ENCODE measurements at places on chromosomes 5 and 9. TPM values are rescaled to one million over a fixed set of nuclear protein-coding genes. Genes with fewer than 3 reads are reported as not detected.

- peak; percentile 35 for DNase-seq
These were observed 6.5 kb upstream of the TMEM210 start for GRCh38 chr9:137178201-137178938.

DNA sequence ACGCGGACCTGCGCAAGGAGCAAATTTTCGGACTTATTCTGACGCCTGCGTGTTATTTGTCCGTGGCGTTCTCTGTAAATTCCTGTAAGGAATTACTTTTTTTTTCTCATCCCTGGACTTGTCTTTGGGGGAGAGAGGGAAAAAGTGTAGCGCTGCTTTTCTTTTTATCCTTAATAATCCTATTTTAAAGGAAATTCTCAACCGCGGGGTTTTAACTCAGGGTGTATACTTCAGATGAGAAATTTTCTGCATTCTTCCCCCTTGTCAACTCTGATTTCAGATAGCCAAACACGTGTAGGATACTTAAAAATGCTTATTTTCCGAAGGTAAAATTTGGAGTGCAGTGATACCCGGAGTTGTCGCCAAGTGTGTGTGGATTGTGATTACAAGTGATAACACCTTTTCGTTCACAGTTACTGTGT, 853 bp downstream of the DCP2 start:
- no peak for DNase-seq

DNA sequence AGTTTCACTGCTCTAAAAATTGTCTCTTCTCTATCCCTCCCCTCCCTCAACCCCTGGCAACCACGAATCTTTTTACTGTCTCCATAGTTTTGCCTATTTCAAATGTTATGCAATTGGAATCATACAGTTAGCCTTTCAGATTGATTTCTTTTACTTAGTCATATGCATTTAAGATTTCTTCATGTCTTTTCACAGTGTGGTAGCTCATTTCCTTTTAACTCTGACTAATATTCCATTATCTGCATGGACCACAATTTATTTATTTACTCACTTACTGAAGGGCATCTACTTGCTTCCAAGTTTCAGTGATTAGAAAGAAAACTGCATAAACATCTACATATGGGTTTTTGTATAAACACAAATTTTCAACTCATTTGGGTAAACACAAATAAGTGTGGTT, 372.3 kb downstream of the CDH18 start:
- DNase-seq, result no peak

DNA sequence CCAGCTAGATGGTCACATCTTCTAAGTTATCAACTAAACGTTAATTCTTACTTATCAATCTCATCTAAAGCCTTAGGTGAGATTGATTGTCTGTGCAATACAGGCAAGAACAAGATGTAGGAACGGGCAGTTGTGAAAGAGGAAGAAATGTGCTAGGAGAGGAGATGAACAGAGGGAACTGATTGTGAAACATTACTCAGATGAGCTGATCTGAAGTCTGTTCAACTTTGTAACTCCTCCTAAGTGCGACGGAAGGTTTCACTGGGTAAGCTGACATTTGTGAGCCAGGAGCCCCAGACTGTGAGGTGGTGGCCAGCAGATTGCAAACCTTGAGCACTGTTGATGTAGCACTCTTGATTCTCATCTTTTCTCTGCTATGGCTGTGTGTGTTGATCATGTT, 204.1 kb downstream of the CD180 start:
- no peak for DNase-seq

GRCh38 chr9:136996361-136997292, at the start of gene CLIC3:
CLIC3 (minus strand) TSS chr9:136996568; CDS start chr9:136996543, 25 bp downstream.
- DNase-seq, result peak; percentile 95

DNA sequence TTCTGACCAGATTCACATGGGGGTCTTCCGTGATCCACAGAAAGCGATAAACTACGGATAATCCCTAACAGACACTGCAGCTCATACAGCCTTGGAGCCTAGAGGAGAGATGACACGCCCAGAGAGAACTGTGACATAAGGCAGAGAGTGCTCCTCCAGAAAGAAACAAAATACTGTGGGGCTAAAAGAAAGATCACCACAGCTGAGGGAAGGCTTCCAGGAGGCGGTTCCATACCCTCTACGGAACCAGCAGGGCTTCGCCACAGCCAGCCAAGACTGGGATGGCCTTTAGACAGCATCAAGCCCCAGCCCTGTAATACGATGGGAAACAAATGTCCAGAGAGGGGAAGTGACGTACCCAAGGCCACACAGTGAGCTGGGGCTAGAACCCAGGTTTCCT, 19.3 kb downstream of the GPX3 start:
- no peak for DNase-seq

PCDHGB5 gene
- not detected for total RNA-seq

DNA sequence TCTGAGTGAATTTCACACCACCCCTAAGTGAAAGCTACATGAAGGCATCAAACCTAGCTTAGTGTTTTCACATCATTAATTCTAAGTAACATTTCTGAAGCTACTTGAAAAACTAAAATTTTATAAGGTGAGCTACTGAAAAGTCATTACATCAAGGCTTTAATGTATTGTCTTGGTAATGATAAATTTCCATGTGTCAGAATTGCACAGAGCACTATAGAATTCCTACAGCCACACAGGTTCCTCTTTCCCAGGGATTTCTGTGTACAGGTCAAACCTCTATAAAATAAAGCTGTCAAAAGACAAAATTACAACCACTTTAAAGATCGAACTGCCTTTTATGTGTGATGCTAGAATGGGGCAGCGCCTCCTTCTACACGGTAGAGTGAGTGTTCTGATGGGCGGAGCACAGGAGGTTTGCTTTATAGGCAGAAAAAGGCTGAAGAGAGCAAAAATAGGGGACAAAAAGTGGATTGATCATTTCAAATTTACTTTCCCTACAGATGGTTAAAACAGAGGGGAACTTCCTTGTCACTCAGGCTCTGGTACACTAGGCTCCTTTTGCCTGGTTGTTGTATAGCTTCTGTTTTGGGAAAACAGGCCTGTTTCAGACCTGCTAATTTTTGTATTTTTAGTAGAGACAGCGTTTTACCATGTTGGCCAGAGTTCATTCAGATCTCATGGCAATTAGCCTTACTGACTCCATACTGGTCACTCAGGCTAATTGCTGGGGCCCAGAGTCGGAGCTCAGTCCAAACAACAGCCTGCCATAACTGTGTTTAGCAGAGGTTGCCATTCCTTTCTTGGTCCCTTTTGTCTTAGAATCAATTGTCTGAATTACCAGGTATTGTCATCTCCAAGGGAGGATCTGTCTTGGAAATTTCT, 102.5 kb upstream of the BASP1 start:
- no peak for DNase-seq

MED27 gene
- total RNA-seq, result 28.4 TPM

MYORG gene
- 3.1 TPM for total RNA-seq

GRCh38 chr5:66551338-66551737, 44.9 kb upstream of the MAST4 start:
- DNase-seq, result no peak

GRCh38 chr5:136230176-136230575, 37.2 kb upstream of the SMIM32 start:
- DNase-seq, result no peak

DAPK1 gene
- total RNA-seq, result 100 TPM

DNA sequence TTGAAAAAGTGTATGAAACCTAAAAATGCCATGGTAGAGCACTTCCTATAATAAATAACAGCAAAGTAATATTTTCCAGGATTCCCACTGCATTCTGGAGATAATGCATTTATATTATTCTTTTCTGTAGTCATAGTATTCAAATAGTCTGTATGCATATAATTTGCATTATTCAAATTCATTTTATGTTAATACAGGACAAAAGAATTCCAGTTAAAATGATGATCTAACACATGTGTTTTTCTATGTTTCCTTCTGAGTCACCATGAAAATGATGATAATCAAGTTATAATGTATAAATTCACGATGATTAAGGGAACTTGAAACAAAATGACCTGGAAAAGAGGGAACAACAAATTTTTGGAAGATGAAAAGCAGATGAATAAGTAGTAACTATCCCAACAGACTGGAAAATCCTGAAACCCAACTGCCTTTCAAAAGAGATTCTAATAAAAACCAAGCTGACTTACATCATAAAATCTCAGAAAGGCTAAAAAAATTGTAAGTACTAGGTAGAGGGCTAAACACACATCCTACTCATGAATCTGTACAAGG, 358.6 kb upstream of the PAPPA start:
- DNase-seq, result no peak

- DNase-seq, result no peak
These were observed 221.0 kb upstream of the IER5L start for GRCh38 chr9:129398961-129399633.

- no peak for DNase-seq
These were observed 222.6 kb upstream of the PIK3R1 start for GRCh38 chr5:67992923-67993322.

DNA sequence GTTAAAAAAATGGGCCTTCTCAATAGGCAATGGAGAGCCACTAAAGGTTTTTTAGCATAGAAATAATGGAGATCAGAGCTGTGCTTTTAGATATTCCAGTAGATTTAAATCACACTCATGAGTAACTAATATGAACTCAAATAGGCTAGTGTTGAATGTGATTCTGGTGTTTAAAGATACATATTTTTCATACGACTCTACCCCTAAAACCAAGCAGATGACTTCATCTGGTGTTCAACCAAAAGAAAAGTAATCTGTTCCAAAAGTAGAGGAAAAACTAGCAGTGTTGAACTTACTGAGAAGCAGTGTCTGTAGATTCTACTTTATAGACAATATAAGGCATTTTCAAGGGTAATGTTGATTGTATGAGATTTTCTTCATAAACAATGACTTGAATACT, 138.1 kb downstream of the TSSK1B start:
- no peak for DNase-seq

CATSPER3 gene
- 0.68 TPM for total RNA-seq

PDLIM4 gene
- total RNA-seq, result 35.8 TPM

DNA sequence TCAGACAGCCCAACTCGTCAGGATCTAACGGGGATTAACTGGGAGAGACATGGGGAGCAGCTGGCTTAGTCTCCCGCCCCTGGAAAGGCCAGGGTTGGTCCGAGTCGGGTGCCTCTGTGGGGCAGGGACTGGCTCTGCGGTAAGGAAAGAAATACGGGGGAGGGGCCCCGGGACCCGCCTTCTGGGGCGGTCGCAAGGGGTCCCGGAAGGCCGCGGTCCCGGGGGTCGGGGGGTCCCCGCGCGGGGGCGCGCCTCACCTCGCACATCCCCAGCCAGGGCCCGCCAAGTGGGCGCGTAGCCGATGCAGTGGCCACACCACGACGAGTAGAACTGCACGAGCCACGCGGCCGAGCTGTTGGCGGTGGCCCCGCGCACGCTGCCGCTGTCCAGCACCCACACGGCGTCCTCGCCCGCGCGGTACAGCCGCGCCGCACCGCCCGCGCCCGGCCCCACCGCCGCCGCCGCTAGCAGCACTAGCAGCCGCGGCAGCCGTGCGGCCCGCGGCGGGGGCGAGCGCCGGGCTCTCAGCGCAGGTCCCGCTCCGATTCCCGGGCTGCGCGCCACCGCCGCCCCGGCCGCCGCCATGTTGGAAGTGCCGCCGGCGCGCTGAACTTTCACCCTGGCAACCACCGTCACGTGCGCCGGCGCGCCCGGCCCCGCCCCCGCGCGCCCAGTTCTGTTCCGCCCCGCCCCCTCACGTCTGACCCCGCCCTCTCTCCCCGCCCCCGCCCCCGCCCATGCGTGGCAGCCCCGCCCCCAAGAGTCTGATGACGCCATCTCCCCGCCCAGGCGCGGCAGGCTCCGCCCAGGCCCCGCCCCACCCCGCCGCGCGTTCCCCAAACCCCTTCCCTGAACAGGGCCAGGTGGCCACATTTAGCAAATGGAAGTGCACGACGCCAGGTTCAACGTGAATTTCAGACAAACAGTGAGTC, at the start of gene QSOX2:
Gene QSOX2, minus strand, starts transcription at position 594 of the 932 bp plus-strand sequence. Its CDS starts 9 bp downstream, at position 585.
- no peak for DNase-seq

HTR1A gene
- not detected for total RNA-seq

DNA sequence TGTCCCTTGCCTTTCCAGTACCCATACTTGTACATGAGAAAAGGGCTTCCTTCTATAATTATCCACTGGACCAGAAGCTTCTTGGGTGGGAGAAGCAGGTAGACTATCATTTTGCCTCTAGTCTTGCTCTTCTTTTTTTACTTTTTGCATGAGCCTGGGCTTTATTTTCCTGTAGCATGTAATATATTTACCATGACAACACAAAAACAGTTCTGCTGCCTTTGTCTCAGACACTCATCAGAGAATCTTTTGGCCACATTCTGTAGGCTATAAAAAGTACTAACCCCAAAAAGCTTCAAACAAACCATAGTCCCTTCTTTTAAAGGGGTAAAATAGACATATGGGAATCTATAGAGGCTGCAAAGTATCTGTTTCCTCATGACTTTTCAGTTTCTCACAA, 339.2 kb upstream of the PIK3R1 start:
- no peak for DNase-seq

- peak; percentile 73 for DNase-seq
These were observed 29.0 kb downstream of the PDE6A start for GRCh38 chr5:149915392-149916260.

DNA sequence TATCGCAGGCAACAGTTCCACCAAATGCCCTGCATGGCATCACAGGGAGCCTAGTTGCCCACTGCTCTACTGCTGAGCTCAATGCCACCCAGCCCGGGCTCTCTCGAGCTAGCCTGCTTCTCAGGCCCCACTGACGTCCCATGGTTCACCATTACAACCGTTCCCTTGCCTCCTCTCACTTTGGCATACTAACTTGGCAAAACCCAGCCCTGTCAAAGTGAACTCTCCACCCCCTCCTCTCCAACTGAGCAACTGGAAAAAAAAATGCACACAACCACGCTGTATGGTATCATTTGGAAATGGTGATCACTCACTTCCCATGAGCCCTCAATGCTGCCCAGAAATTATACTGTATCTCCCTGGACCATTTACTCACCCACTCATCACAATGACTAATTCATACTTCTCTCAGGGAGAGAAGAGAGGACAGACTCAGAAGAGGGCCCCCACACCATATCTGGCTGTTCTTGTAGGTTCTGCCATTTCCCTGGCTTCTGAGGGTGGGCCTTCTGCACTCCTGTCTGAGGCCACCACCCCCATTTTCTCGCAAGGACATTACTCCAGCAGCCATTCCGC, 51.4 kb upstream of the RARS1 start:
- no peak for DNase-seq

DNA sequence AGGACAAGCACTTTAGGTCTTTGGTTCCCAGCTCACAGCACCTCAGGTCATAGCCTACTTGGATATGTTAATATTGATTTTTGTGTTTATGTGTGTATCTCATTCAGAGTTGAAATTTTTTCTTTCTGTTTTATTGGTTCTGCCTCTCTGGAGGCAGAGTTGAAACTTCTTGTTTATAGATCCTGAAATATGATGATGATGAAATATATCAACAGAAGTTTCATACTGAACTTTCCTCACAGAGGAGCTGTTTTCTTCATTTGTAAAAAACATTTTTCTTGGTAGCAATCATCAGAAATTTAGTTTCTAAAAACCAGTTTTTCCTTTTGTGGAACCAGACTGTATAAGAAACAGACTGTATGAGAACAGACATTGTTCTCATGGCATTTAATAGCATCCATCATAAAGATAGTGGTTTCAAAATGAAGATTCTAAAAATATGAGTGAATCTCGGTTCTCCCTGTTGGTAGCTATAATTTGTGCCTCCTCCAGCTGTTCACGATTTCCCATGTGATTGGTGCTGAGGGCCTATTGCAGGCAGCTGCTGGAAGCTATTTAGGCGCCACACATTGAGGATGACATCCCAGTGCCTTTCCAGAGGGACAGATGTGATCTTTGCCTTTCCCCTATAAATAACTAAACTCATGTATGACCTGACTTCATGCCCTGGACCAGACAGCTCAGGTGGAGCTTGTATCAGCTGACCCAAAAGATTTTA, 39.5 kb upstream of the CFAP157 start:
- DNase-seq, result no peak

TRIM7 gene
- total RNA-seq, result 10.4 TPM
